ENCODE measurements at places on chromosomes 11 and 22. TPM values are rescaled to one million over a fixed set of nuclear protein-coding genes. Genes with fewer than 3 reads are reported as not detected.

KDELR3 gene
- 98.7 TPM for total RNA-seq

BACE1 gene
- total RNA-seq: 22.7 TPM

LRRC74B gene
- not detected for total RNA-seq

NXPE4 gene
- total RNA-seq: not detected

Measured in bronchus fibroblast of lung (primary cell).